ENCODE measurements at places on chromosomes 13 and 19.

GRCh38 chr13:50107205-50107604, 92.0 kb downstream of the KCNRG start:
- DNase-seq: no peak

GRCh38 chr19:3849092-3849491, 19.7 kb downstream of the ZFR2 start:
- DNase-seq: peak; percentile 59

GRCh38 chr13:51601601-51602565, 17.6 kb downstream of the WDFY2 start:
- no peak for DNase-seq

DNA sequence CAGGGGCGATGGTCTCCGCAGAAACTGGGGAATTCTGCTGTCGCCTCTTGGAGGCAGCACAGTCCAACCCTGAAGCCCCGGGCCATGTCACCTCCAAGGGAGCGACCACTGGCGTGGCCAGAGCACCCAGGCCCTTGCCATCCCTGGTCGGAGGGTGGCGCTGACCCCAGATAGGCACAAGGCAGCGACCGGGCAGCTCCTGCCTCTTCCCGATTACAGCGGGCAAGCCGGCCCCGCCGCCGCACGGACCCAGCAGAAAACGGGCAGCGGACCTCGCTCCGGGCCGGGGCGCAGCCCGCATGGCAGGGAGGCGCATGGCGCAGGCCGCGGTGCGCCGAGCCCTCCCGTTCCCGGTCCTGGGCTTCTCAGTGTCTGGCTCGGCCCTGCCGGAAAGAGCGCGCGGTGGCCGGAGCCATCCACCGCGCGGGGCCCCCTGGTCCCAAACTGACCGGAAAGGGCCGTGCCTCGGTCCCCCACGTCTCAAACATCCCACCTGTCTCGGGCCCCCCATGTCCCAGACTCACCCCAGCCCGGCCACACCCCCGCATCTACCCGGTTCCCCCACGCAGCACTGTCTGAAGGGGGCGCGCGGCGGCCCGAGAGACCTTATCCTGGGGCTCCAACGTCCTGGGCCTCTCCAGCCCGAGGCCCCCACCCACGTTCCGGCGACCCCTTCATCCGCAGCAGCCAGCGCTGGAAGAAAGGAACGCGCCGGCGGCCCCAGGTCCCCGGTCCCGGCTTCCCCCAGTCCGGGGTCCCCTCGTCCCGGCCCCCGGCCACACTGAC, 727 bp downstream of the CERS1 start:
- DNase-seq: no peak

DNA sequence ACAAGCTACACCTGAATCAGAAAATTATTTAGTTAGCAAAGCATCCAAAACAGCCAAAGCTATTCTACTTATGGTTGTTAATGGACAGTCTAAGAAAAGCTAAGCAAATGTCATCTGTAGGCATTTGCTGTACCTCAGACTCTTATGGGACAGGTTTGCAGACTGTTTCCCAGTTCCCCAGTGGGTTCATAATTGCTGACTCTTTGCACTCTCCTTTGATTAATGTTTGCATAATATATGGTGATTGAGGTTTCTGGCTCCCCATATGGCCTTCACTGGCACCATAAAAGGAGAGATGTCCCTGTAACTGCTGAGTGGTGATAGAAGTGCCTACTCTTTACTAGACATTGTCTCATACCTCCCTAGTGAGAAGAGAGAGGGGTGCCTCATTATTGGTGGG, 142.1 kb downstream of the GPC6 start:
- DNase-seq: no peak

DNA sequence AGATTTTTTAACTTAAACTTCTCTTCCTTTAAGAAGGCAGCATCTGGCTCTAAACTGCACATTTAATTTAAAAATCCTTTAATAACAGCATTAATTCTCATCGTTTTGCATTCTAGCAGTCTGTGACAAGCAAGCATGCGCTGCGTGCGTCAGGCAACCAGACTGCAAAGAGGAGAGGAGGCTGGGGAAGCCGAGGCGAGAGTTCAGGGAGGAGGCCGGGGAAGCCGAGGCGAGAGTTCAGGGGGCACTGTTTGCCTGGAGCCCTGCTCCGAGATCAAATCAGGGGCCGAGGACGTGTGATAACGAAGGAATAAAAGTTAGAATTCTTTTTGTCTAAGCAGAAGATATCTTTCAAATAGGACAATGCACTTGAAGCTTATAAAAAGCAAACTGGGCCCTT, 435.7 kb downstream of the EFNB2 start:
- DNase-seq: no peak

DNA sequence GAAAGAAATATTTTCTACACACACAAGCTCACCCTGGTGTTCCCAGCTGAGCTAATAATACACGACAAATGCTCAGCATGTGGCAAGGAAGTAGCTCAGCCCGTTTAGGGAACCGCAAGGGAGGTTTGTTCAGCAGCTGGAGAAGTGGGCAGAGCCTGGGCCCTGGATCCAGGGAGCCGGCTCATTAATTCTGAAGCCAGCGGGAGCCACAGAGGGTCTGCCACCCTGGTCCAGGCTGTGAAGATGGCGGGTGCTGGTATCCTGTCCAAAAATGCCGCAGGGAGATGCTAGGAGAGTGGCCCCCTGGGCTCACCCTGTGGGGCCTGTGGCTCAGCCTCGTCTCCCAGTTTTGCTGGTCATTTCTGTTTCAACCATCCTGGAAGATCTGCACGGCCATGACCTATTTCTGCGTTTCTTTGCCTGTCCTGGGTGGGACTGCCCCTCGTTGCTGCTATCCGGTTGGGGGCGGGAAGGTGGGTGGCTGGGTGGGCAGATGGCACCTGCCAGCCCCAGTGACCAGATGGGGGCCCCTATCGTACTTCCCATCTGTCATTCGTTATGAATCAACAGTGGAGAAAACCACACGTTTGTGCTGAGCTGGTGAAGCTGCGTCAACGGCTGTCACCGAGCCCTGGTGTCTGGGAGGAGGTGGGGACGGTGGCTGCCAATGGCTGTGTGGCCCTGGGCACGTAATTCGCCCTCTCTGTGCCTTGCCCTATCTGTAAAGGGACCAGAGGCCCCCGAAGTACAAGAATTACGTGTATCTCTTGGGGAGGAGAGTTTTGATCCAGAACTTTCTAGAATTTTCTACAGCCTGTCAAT, 2.7 kb upstream of the GNA15 start:
- peak; percentile 72 for DNase-seq

DNA sequence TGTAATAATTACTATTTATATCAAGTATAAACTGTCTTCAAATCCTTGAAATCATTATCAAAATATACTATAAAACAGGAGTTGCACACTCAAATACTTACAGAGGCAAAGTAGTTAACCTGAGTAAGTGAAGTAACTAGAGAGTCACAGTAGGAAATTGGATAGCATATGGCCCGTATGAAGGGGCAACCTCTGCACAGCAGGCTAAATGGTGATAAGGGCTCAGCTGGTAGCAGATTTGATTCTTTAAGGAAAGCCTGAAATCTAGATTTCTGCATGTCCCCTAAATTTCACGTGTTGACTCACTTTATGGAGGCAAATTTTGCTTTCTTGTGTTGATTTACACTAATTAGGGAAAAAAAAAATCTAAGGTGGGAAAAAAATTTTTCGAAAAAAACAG, 46.4 kb downstream of the STOML3 start:
- DNase-seq: no peak

DNA sequence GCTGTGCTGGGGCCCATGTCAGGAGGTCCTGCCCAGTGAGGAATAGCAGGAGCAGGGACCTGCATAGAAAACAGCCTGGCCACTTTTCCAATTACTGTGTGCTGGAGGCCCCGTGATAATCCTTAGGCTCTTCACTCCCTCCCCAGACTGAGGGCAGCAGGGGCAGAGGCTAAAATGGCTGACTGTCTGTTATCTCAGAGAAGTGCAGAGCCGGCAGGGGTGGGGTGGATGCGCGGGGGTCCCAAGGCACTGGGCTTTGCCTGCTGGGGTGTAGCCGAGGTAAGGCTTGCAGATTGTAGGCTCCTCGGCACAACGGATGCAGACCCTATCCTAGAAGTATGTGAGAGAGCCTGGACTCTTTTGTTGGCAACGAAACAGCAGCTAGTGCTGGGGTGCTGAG, 1064.1 kb downstream of the OLFM4 start:
- no peak for DNase-seq

DNA sequence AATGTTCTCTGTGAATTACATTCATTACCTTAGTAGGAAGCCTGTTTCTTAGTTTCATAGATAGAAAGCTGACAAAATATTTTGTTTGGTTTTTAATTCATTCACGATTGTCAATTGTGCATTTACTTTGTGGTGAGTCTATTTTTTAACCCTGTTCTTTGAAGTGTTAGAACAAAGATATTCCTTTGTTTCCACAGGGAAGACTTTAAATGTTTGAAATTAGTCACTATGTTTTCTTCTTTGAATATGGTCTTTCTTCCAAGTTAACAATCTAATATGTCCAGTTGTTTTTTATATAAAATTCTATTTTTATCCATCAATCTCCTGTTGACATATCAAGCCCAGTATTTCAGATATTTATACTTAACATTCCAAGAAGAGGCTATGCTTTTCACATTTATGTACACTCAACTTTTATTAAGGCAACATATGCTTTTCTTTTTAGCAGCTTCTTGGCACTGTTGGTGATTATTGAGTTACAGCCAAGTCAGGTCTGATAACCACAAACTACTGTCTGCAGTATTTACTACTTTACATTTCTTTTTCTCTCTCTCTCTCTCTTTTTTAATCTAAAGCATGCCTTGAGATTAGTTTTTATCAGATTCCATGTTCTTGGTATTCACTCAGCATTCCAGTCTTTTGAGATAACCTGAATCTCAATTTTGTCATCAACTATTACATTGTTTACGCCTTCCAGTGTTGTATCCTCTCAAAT, 812.8 kb upstream of the SLC10A2 start:
- DNase-seq: no peak

DNA sequence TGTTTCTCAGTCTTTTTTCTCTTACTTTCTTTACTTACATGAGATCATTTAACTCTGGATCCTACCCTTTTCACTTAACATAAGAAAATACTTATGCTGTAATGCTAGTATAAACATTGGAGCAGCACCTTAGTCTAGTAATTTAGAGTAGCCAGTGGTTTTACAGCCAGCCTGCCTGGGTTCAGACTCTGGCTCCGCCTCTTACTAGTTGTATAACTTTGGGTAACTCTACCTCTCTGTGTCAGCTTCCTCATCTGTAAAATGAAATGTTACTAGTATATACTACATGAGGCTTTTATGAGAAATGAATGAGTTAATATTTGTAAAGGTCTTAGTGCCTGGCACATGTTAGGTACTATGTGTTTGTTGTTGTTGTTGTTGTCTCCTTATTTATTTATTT, 5.6 kb downstream of the CDADC1 start:
- no peak for DNase-seq

- peak; percentile 7 for DNase-seq
Observed at GRCh38 chr13:43880214-43880855, 631 bp downstream of the LACC1 start.

GRCh38 chr19:39941615-39942365, 7.4 kb upstream of the FCGBP start:
- DNase-seq: peak; percentile 89

DNA sequence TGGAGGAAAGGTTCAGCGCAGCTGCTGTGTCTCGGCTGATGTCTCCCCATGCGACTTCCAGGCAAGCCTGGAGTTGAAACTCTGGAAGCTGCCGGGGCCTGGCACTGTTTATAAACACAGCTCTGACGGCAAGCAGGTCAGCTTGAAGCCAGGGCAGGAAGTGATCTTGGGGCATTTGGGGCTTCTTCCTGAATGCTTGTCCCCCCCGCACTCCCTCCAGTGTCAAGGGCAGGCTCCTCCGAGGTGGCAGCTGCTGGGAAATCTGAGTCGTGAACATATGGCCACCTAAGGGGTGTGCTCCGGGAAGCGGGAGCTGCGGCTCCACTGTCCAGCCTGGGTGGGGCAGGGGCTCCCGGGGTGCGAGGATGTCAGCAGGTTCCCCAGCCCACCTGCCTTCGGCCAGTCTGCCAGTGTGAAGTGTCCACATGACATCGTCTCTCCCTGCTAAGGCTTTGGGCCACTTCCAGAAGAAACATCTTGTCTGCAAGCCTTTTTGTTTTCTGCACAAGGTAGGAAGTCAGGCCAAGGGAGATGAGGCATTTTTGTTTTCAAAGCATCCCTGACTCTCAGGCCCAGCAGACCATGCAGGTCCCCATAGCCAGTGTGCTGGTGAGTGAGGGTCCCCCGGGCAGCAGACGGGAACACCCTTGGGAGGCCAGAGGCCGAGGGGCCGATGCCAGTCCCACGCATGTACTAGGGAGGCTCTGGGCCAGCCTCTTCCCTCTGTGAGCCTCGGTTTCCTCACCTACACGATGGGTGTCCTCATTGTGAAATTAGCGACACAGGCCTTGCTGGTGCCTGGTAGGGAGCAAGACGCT, 2.7 kb downstream of the PIAS4 start:
- DNase-seq: no peak

DNA sequence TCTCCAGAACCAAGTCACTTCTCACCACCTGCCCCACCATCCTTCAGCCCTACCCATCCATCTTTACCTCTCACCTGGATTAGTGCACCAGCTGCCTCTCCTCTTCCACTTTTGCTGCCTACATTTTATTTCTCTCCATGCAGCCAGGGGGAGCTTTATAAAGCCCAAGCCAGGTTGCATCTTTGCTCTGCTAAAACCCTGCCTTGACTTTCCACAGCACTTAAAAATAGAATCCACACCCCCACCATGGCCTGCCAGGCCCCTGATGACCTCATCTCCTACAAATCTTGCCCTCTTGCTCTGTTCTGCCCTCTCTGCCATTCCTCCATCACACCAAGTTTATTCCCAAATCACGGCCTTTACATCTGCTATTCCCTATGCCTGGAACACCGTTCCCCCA, 1.8 kb downstream of the HOOK2 start:
- DNase-seq: no peak

DNA sequence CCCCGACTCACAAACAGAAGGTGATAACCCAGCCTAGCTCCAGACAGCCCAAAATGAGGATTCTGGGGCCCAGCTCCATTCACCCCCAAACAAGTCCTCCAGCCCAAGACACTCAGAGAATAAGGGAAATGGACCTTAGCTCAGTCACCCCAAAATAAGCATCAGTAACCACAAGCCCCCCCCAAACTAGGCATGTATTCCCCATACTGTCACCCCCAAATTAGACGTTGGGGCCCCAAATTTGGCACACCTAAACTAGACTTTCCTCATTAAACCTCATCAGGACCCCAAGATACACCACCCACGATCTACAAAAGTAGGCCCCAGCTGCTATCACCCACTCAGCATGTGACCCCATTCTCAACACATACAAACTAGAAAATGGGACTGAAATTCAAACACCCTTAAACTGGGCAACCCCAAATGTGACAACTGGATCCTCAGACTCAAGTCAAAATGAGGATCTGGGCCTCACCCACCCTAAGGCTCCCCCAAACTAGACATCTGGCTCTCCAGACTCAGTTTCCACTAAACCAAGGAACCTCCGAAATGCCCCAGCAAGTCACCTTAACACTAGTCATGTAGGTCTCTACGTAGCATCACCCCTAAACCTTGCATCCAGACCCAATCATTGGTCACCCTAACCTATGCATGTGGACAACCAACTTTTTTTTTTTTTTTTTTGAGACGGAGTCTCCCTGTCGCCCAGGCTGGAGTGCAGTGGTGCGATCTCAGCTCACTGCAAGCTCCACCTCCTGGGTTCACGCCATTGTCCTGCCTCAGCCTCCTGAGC, 13.4 kb upstream of the ERFL start:
- no peak for DNase-seq

- no peak for DNase-seq
Observed at GRCh38 chr13:33172400-33172799, 113.2 kb downstream of the STARD13 start.

GRCh38 chr13:110517505-110518225, 43.9 kb downstream of the RAB20 start:
- no peak for DNase-seq

Measured in natural killer cell (primary cell).